ENCODE measurements at places on chromosomes 5 and 9.

DNA sequence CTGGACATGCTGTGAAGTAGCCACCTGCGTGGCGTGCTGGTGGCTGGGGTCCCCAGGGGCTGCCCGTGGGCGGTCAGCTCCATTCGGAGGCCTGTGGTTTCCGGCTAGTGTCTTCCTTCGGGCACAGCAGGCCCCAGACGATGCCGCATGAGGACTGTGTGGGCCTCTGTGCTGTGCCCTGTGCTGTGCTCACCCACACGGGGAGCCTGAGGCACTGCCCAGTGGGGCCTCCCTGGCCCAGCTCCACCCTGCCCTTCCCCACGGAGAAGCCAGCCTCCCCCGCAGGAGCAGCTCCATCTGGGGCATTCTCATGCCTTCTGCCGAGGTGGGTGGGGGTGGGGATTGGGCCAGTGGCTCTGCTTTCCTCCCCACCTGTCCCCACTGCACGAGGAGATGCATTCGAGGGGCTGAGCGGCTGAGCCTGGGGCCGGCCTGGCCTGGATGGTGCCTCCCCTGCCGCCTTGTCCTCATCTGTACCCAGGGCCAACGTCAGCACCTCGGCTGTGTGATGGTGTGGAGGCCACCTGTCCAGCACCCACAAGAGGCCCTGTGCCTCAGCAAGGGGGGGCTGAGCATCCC is 24.2 kb downstream of the RXRA start:
- DNase-seq, result no peak

GRCh38 chr5:153546566-153546965 is 56.1 kb downstream of the GRIA1 start:
- no peak for DNase-seq

DNA sequence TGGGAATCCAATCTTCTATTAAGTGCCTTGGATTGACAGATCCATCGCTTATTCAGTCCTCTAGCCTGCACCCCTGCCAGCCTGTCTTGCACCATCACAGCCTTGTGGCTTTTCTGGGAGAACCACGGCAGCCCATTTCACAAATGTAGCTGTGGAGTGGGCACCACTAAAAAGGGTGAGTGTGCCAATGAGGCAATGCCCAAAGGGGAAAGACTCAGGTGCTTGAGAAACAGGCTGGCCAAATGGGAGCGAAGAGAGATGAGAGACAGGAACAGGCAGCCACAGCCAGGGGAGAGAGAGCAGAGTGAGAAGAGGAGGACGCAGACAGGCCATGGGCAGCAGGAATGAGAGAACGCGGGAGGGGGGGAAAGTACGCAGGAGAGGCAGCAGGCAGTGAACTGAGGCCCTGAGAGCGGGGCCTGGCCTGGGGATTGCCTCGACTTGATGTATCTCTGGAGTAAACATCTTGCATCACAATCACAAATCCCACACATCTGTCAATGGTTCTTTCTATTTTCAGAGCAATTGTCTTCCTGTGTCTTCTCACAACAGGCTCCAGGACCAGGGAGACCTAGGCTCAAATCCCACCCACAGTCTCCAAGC is 173.1 kb downstream of the SYK start:
- DNase-seq, result no peak

GRCh38 chr5:170087168-170087817 is 18.4 kb upstream of the FOXI1 start:
- DNase-seq, result no peak

DNA sequence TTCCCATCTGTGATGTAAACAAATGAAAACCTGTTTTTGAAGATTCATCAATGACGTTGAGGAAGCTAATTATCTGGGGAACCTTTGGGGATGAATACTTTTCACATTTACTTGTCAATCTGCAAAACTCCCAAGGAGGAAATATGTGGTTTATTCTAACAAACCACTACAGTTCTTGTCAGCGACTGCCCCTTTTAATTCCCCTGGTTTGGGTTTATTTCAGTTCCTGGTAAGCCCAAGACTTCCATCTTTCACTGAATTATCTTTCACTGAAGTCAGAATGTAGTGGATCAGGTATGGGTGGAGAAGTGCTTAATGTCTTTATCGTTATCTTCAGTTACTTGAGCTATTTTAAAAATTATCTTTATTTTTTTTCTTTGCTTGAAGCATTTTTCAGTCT is 40.2 kb downstream of the TLR4 start:
- no peak for DNase-seq

DNA sequence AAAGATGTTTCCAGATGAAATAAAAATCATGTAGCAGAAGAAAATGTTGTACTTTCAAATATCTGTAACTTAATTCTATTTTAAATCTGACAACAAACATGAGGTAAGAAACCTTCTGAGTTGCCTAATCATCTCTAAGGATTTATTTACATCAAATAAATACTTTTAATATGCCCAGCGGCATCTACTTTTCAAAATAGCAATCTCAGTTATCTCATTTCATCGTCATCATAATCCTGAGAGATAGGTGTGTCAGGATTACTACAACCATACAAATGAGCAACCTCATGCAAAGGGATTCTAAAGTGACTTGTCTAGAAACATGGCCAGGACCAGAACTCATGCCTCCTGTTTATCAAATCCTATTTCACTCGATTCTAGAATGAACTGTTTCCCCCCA is 49.5 kb downstream of the DENND1A start:
- DNase-seq, result no peak

- no peak for DNase-seq
Observed at GRCh38 chr5:76688836-76689235, 27.1 kb upstream of the F2R start.

DNA sequence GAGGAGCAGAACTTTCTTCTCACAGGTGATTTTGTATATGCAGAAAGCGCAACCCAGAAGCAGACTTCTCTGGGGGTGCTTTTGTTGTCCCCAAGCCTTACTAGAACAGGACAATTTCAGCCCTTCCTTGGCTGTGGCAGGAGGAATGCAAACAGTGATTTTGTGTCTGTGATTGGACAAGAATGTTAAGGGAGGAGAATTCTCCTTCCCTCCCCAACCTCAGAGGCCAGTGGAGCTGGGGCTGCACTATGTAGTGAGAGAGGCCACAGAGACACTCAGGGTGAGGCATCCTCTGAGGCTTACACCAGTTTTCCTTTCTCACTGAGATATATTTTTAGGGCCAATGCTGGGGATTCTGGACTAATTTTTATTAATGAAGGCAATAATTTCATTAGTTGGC is 58.8 kb downstream of the ZNF366 start:
- no peak for DNase-seq

All from effector memory CD8-positive, alpha-beta T cell (primary cell).